Mesendoderm (in vitro differentiated cells): ENCODE measurements at places on chromosomes 11 and 22.
A peak's percentile ranks its signal among the peaks of the same experiment; 100 is the strongest.

DNA sequence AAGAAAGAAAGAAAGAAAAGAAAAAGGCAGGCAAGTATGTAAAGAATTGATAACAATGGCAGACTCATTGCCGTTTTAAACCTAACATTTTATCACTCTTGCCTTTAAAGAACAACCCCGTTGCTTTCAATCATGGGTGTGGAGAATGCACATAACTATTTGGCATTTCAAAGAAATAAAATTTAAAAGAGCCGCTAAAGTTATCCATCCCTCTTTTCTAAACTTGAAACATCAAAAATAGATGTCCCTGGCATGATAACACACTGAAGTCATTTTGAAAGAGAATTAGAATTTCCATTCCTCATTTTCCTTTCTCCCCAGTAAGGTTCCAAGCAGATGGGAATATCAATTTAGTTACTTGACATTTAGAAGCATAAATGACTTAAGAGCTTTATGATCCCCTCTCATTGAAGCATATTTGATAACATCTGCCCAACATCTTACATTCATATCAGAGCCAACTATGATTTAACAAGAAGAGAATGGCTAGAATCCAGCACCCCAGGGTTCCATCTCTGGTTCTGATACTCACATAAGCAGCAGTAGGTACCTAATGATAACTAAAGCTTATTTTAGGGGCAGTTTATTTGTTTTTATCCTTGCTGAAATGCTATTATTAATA lies 529.6 kb upstream of the LRRC4C start:
- no peak for DNase-seq

DNA sequence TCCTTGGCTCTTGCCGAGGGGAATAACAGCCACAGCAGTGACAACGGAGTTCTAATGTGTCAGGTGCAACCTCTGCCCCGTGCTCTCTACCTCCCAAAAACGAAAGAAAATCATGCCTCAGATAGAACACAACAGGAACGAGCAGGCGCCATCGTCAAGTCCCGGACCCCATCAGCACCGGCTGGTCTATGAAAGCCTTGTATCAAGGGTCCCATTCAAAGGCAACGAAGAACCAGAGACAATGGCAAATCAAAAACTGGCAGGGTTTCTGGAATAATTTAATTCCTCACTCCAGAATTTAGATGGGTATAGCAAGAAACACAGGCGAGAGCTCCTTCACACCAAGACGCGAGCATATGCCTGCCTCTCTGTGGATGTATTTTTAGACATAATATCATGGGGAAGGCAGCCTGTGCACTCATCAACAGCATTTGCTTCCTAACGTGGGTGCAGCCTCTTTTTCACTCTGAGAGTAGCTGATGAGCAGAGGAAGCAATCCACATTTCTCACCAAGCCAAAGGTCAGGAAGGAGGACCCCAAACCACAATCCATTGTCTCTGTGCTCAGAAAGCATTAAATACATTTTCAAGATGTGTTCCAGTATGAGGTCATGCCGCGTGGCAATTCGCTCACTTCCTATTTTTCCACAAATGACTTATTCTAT lies 193.4 kb upstream of the BLID start:
- no peak for DNase-seq

DNA sequence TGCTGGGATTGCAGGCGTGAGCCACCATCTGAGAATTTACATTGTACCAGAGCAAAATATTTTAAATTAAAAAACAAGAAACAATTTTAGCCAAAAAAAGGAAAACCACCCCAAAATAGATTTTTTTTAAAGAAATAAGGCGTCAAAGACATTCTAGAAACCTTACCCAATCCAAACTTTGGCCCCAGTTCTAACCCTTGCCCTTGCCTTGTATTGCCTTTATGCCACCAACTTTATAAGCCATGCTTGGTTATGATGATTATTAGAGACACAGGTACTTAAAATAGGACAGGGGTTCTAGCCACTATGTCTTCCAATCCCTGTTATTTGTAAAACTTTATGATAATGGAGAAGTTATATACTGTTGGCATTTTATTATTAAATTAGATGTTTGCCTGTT lies 11.8 kb downstream of the C11orf54 start:
- DNase-seq: no peak

DNA sequence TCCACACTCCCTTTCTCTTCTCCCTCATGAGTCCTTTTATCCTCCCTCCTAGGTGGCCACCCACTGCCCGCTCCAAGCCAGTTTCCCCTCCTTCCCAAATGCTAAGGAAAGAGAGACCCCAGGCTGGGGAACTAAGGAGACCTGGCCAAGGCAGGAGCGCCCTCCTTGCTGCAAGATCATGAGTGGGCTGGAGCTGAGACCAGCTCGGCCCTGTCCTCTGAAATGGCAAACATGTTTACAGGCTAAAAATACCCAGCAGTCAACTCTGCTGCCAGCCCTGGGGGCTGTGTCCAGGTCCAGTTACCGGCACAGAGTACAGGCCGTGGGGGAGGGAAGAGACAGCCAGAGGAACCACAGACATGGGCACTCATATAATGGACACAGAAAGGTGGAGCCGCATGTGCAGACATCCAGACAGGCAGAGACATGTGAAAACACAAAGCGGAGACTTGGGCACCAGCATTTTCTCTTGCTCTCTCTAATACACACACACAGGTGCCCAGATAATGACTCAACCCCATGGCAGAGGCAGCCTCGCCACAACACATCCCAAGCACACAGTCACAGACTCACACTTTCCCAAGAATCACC lies 1.2 kb upstream of the AHNAK start:
- DNase-seq: no peak

GRCh38 chr11:128607819-128608218 lies 20.5 kb upstream of the ETS1 start:
- no peak for DNase-seq

- peak; percentile 78 for DNase-seq
Measured at GRCh38 chr11:63829823-63830489, 9.0 kb upstream of the MARK2 start.

DNA sequence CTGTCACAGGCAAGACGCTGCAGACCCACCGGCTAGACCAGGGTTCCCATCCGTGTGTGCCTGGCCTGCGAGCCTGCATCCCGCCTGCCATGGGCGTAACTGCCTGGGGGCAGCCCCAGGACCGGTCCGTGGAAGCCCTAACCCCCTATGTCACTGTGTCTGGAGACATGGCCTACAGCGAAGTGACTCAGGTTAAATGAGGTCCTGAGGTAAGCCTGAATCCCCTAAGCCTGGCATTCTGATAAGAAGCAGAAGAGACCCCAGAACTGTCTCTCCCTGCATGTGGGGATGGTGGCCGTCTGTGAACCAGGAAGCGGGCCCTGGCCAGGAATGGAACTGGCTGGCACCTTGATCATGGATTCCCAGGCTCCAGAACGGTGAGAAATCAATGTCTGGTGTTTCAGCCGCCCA lies 570.1 kb downstream of the BRD1 start:
- no peak for DNase-seq

GRCh38 chr11:3684819-3685172 lies 13.6 kb upstream of the CHRNA10 start:
- no peak for DNase-seq

DNA sequence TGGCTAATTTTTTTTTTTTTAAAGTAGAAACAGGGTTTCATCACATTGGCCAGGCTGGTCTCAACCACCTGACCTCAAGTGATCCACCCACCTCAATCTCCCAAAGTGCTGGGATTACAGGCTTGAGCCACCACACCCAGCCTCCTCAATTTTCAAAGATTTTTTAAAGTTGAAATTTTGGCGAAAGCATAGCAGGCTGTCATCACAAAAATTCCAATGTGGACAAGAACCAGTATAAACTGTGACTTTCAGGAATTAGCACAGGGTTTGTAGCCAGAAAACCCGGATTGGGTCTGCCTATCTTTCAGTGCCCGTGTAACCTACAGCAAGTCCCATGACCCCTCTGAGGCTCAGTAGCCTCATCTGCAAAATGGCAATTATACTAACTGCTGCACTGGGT lies 80.2 kb downstream of the SGSM3 start:
- no peak for DNase-seq

GRCh38 chr11:65262776-65263175 lies 1.0 kb downstream of the POLA2 start:
- DNase-seq: no peak

GRCh38 chr11:96763244-96763643 lies 373.4 kb downstream of the JRKL start:
- no peak for DNase-seq

GRCh38 chr22:46229701-46230100 lies 20.4 kb downstream of the CDPF1 start:
- no peak for DNase-seq

DNA sequence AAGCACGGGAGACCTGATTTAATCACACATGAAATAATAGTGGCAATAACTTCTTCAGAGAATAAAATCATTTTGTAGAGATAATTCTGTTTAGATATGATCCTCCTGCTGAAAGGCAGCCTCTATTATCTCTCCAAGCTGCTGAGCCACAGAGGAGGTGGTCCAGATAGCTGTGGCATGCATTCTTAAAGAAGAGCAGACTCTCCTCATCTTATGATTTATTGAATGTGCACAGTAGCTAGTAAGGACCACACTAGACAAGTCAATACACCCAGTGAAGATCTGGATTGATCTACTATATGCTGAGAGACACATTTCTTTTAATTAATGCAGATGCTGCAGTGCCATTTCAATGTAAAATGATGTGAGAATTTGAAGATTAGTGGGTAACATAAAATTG lies 552.9 kb upstream of the ANO3 start:
- no peak for DNase-seq

DNA sequence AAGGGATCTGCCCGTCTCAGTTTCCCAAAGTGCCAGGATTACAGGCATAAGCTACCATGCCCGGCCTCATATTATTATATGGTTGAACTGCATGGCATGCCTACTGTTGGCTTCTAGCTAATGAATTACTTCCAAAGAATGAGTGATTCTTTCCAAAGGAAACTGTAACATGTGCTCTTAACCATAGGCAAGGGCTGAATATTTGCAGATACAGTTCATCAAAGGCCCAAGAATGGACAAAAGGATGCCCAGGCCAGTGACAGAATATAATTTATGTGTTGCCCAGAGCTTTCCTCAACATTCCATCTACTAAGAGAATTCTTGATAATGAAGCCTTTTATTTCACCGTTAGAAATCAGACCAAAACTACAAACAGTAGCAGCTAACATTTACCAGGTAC lies 27.0 kb upstream of the CCDC89 start:
- DNase-seq: no peak

DNA sequence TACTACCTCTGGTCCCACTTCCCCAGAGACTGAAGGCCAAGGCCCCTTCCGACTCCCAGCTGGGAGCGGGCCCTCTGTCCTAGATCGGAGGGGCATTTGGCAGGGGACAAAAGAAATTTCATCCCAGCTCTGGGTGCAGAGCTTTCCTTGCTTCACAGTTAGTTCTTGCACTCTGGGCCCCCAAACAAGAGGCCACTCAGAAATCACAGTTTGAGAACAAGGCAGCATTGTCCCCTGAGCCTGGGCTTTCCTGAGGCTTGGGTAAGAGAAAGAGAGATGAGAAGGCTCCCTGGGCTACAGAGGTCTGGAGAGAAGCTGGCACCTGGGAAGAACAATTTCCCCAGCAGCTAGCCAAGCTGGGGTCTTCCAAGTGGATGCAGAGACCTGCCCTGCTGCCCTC lies 71.8 kb upstream of the NCAM1 start:
- no peak for DNase-seq

DNA sequence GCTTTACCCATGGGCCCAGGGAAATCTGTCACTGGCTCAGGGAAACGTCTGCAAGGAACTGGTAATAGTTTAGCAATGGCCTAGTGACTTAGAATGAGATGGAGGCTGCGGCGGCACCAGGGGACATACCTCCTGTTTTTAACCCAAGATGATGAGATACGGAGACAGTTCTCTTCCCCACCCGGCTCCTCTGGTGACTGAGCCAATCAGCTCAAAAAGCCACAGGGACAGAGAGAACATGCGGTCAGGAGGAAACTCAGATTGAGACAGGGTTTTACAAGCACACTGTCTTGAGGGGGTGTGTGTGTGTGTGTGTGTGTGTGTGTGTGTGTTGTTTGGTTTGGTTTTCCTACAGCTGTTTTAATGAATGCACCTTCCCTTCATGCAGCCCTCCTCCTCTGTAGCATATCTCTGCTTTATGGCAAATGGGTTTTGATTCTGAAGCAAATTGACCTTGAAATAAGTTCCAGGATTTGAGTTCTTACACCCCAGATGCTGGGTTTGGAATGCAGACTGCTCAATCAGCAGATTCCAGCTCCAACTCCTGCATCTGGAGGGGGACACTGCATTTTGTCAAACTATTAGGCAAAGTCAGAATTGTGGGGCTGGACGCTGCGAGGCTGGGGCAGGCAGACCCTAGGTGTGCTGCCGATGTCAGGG lies 246.2 kb downstream of the NTM start:
- DNase-seq: peak; percentile 55

DNA sequence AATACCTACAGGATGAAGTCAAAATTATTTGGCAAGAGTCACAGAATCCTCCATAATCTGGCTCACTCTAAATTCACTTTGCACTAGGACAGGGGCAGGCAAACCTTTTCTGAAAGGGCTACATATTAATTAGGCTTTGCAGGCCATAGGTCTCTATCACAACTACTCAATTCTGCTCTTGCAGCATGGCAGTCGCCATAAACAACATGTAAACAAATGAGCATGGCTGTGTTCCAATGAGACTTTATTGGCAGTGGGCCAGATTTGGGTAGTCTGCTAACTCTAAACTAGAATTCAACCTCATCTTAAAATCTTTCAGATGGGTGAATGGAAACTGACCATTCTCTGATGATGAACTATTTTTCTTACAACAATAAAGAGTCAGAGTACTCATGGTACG lies 5.8 kb downstream of the THRSP start:
- no peak for DNase-seq

- DNase-seq: no peak
Measured at GRCh38 chr11:74011360-74012073, 2.6 kb upstream of the UCP3 start.
